Activated CD8-positive, alpha-beta memory T cell treated with anti-CD3 and anti-CD28 coated beads for 1 hour (primary cell): ENCODE measurements at places on chromosomes 1 and 21.
A peak's percentile ranks its signal among the peaks of the same experiment; 100 is the strongest.

DNA sequence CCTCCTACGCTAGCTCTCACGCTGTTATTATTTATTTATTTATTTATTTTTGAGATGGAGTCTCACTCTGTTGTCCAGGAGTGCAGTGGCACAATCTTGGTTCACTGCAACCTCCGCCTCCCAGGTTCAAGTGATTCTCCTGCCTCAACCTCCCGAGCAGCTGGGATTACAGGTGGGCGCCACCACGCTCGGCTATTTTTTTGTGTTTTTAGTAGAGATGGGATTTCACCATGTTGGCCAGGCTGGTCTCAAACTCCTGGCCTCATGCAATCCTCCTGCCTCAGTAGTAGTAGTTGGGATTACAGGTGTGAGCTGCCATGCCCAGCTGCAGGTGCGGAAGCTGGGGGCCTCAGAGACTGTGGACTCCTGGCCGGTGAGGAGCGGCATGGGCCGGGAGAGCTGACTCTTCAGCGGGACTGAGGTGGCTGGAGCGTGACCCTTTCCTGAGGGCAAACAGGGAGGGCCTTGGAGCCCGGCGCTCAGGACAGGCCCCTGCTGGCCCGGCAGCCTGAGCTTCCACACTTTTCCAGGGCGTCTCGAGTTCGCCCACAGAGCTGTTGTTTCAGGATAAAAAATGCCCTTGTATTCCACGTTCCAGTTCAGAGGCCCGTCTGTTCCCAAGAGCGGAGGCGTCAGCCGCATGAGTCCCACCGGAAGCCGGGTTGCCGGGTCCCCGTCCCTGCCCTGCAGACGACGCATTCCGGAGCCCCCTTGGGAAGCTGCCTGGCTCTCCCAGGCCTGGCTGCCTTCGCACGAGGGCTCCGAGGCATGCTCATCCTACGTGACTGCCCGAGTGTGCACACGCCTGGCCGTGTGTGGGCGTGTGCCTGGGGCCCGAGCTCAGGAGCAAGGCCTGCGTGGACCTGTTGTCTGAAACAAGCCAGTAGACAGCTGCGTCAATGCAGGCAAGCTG lies 126.2 kb downstream of the SIK1 start:
- DNase-seq = no peak

GRCh38 chr1:180854001-180854400 lies 58.7 kb upstream of the KIAA1614 start:
- no peak for DNase-seq

DNA sequence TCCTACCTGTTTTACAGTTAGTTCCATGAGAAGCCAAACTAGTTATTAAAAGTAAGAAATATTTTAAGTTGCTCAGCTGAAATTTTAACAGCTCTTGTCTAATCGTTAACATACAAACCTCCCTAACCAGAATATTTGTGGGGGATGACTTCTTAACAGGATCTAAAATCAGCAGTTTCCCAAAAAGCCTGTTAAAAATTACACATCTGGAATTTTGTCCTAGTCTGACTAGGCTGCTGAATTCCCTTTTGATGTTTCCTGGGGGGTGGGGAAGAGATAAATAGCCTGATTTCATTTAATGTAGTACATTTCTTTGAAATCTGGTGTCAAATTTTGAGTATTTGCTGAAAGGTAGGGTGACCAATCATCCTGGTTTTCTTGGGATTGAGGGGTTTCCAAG lies 78.8 kb upstream of the ARHGAP29 start:
- DNase-seq = no peak

- DNase-seq = peak; percentile 35
These were observed 677 bp downstream of the AGPAT3 start for GRCh38 chr21:43865540-43866259.

DNA sequence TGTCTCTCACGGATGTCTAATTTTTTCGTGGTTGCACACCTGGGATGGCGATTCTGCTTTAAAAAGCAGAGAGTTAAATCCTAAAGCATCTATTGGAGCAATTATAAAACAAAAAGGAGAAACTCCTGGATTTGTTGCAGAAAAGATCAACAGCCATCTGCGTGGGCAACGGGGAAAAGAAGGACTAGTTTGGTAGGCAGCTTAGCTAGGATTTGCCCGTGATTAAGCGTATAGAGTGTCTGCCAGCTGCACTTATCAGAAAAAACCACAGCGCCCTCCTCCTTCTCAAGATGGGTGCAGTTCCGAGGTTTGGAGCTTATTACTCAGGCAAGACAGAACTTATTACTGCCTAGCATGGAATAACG lies 526 bp upstream of the SLC25A24 start:
- peak; percentile 11 for DNase-seq

DNA sequence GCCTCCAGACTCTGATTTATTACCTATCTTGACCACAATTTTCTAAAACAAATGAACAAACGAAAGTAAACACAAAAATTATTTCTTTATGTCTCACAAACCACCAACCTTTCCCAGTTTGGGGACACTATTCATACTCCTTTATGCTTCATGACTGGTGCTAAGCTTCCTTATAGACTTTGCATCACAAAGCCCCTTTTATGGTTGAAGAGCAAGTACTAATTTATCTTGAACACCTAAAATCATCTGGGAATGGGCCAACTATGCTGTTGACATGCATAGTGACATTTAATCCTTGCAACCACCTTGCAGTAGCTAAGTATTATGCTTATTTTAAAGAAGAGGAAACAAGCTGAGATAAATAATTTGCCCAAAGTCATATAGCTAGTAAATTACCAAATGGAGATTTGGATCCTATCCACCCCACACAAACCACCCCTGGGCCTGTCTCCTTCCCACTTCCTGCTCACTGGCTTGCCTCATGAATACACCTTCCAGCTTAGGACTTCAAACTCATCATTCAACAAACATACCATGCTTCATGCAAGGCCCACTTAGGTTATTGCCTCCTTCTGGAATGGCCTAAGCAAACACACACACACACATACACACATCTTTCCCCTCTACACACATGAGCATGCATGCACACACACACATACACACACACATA lies 192.2 kb downstream of the PLPP3 start:
- DNase-seq = no peak

GRCh38 chr1:111569913-111570312 lies 49.7 kb upstream of the RAP1A start:
- no peak for DNase-seq

DNA sequence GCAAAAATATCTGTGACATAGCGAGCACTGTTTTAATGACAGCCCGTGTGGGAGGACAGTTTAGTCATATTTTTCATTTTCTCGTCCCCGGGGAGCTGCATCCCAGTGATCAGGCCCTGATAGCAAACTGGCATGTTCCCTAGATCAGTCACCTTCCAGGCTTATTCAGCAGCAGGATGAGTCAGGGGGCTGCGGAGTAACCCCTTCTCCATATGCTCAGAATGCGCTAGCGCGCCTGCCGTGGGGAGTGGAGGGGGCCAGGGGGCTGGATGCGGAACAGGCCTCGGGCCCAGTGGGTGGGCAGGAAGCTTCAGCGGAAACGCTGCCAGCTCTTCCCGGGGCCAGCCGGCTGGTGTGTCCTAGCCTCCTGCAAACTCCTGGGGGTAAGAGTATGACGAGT lies 94.0 kb downstream of the KCND3 start:
- DNase-seq = no peak
